Stimulated activated CD8-positive, alpha-beta memory T cell treated with anti-CD3 and anti-CD28 coated beads, Interleukin-4, amount 100 ng/mL, for 4 hours (primary cell): ENCODE measurements at places on chromosomes 7 and 10.

- no peak for DNase-seq
Observed at GRCh38 chr7:29454899-29455451, 108.7 kb upstream of the PRR15 start.

DNA sequence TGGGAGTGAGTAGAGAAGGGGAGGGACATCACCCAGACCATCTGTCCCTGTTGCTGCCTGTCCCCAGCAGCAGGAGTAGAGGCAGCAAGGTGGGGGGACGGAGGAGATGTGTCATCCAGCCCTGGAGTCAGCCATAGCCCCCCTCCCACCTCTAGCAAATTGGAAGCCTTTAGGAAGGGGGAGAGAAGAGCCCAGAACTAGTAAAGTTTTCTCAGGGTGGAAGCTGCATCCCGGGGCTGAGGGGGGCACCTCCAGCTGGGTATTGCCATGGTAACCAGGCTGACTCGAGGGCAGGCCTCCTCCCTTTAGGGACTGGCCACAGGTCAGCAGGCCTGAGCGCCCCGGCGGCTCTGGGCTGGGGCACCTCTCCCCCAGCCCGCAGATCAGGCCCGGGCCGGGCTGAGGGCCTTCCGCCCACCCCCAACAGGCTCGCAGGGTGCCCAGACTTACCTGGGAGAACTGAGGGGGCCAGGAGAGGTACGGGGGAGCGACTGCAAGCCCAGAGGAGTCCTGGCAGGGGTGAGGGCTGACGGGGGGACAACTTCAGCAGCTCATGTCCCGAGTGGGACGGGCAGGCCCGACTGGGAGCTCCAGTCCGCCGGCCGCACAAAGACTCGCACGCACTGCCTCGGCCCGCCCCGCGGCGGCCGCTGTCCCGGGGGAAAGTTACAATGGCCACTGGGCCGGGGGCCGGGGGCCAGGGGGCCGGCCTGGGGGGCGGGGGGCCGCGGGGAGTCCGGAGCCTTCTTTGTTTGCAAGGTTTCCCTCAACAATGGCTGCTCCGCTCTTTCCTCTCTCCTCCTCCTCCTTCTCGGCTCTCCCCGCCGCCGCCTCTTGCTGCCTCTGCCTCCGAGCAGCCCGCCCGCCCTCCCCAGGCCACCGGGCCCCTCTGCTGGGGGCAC is 6.0 kb downstream of the LDB1 start:
- no peak for DNase-seq

DNA sequence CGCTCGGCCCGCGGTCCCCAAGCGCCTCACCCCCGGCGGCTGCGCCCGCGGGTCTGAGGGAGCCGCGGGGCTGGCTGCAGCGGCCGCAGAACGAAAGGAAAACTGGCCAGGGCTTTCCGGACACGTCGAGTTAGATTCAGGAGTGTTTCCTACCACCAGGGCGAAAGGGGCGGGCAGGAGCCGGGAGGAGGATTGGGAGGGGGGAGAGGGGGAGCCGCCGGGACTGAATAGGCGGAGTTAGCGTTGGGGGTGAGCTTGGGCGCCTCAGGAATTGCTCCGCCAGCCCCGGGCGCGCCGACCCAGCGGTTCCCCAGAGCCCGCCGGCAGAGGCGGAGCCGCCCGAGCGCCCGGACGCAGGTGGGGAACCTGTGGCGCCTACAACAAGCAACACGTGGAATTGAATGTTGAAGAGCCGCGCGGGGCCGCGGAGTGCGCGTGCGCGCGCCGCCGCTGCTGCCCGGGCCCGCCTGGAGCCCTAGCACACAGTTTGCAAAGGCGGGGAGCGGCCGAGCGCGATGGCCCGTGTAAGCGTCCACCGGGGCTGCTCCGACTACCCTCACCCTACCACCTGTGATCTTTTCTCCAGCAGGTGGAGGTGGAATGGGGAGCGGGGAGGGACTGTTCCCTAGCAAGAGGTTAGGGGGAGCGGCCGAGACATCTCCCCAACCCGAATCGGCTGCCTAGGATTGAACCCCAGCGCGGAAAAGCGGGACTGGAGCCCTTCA is at the start of gene CADPS2:
CADPS2 (minus strand) TSS at position 104 of the 725 bp plus-strand sequence. CDS start 123 bp downstream, outside the sequence.
- no peak for DNase-seq

- no peak for DNase-seq
Observed at GRCh38 chr10:84837877-84838276, 509.5 kb downstream of the CCSER2 start.

DNA sequence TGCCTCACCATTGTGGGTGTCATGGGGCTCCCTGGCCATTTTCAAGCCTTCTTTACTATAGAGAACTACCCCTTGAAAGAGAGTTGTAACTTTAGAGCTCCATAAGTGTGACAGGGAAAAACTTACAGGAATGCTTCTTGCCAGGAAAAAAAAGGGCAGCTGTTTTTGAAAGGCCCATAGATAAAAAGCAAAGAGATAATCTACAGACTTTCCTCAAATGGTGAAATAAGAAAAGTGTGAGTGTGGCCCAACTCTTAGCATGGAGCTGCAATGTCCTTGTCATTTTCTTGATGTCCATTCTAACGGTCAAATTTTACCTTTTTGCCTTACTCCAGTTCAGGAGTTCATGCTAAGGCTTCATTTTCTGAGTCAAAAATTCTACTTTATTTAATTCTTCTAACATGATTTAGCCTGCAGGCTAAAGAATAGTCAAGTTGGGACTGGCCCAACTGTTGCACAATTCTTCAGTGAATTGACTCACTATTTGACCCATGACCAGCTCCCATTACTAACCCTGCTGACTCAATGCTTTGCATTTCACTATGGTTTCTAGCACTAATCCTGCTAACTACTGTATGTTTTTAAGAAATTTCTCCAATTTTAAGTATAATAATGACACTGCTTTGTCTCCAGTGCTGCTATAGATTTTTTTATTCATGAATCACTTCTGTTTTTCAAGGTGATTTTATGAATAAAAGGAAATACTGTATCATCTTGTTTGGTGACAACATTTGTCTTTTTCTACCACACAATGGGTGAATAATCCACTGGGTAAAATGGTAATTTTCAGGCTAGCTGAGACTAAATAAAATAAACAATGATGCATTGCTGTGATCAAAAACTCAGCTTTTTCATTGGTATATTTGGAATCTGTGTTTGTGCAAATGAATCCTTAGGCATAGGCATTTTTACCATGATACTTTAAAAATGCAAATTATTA is 41.4 kb upstream of the SGCE start:
- no peak for DNase-seq

DNA sequence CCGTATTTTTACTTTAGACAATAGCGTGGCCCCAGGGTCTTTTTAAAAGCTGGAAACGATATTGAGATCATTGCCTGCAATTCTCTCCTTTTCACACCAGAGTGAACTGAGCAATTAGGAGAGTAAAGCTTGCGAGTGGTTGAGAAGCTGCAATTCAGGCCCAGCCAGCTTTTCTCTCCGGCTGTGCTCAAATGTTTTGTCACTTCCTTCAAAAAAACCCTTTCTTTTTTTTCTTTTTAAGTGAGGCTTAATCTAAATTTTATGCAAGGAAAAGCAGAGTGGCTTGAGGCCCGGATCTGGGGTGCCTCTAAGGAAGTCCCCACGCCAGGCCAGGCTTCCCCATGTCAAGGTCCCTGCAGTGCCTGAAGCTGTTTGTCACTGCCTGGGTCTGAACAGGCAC is 433.9 kb downstream of the GLRX3 start:
- no peak for DNase-seq

- no peak for DNase-seq
Observed at GRCh38 chr7:80428161-80429054, 83.5 kb downstream of the GNAT3 start.

DNA sequence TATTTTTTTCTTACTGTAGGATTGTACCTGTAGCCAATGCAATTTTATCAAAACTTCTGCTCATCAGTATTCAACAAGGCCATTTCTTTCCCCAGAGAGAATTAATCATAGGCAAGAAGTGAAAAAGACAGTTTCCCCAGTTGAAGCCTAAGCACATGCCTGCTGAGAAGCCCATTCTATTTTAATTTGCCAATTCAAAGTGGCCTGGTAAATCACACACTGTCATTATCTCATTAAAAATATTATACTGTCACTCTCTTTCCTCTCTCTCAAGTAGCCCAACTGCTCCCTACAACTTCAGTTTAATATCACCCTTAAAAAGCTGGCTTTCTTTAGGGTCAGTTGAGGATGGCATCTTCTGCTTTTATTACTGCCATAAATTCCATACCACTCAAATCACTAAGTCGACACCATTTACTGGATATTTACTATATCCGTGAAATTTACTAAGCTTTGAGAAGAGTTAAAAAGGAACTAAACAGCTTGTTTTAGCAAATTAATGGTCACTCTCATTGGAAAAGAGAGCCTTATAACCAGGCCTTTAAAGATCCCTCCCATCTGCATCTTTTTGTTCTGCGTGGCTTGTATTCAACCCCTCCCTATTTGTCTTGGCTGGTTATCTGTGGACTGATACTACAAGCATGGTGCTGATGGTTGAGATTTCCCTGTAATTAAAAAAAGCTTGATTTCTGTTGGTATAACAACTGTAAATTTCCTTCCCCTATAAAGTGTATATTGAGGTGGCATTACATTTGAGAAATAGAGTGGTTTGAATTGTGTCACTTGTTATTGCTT is 30.6 kb downstream of the COL28A1 start:
- DNase-seq = no peak

DNA sequence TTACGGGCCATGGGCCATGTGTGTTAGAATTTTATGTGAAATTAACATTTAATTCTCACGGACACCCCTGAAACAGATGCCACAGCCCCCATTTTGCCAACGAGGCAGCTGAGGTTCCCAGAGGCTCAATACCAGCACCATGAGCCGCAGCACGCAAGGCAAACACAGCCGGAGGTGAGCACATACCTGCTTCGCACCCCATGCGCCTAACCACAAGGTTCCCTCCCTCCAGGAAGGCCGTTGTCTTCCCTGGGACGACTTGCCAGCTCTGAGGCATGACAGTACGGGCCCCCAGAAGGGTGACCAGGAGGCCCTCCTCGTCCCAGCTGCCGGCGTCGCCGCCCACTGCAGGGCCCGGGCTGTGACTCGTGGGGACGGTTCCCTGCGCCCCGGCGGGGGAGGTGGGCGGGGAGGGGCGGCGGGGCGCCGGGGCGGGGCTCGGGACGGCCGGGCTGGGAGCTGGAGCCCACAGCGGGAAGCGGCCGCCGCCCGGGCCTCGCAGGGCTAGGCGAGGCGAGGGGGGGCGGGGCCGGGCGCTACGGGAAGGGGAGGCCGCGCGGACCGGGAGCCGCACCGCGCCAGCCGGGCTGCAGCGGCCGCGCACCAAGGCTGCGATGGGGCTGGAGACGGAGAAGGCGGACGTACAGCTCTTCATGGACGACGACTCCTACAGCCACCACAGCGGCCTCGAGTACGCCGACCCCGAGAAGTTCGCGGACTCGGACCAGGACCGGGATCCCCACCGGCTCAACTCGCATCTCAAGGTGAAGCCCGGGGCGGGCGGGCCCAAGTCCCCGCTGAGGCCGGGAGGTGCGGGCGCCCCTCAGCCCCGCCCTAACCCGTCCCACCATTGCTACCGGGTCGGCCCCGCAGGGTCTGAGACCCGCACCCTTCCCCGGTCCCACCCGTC is at the start of gene CAV2:
CAV2 (plus strand) TSS at position 571 of the 910 bp plus-strand sequence; CDS start at position 615, 44 bp downstream.
- no peak for DNase-seq

DNA sequence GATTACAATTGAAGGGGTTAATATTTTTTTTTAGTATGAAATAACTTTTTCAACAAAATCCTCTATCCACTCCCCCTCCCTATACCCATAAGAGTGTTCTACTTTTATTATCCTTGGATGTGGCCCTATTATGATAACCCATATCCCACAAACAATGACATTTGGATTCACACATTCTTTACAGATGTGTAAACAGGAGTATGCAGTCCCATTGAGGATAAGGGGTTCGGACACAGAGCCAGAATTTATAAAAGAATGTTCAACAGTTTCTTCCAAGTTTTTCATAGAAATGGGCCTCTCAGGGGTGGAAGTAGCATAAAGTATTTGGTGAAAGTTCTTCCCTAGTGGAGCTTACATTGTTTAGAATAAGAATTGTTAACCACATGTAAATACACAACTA is 16.1 kb upstream of the PCLO start:
- DNase-seq = no peak

GRCh38 chr7:86867163-86867762 is 192.2 kb downstream of the ELAPOR2 start:
- no peak for DNase-seq

DNA sequence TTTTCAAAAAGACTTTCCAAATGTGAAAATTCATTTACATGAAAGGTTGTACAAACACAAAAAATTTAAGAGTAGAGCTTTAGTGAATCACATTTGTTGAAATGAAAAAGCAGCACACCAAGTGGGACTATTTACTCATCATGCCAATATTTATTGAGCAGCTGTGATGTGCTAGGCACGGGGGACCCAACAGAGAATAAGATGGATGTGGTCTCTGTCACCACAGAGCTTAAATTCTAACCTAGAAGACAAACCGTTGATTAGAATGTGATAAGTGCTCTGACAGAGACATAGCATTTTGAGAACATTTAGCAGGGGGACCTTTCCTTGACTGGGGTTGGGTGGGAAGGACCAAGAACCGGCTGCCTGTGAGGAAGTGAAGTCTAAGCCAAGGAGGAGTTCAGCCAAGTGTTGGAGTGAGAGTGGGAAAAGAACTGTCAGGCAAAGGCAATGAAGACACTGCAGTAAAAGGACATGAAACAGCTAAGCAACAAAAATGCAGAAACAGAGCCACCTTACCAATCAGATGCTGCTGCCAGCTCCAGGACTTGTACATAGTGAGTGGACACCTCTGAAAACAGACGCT is 19.1 kb downstream of the ADAM12 start:
- no peak for DNase-seq

DNA sequence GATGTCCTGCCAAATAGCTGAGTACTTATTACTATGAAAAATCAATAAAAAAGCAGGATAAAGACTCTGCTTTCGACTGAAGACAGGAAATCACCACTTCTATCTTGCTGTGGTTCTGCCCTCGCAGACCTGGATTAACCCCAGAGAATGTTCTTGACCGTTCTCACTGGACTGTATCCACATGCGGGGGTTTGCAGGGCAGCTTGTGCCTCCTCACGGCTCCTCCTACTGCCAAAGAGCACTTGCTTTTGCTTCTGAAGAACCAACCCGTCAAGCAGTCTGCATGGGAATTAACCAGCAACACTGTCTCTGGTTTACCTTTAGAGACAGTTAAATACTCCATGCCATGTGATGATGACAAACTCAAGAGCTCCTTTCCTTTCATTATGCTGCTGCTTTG is 184.0 kb downstream of the GFRA1 start:
- DNase-seq = no peak

- no peak for DNase-seq
Observed at GRCh38 chr7:39299695-39300094, 266.5 kb upstream of the YAE1 start.

DNA sequence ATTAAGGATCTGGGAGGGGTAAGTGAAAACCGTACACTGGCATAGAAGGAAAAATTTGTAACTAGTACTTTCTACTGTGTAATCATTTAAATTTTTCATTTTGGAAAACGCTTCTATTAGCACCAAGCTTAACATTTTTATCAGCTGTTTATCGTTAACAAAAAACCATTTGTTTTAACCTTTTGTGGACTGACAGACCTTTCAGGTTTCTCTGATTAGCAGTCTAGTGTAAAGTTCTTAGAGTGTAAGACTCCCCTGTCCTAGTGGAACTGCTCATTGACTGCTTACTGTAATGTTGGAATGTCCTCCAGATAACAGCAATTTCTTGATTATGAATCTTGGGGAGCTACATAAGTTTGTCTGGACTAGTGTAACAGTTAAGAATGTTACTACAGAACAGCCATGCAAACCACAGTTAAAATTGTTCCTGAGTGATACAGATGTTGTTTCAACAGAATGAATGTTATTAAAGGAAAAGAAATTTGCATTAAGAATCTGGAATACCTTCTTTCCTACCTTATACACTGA is 2.0 kb downstream of the DBF4 start:
- no peak for DNase-seq
